ENCODE measurements at places on chromosomes 16 and 17.
A peak's percentile ranks its signal among the peaks of the same experiment; 100 is the strongest.

GRCh38 chr17:74467221-74467951 lies 952 bp downstream of the CD300A start:
- DNase-seq = no peak

- DNase-seq = no peak
Measured at GRCh38 chr17:7588553-7589203, 1.2 kb downstream of the SOX15 start.

- DNase-seq = no peak
Measured at GRCh38 chr16:64983963-64984362, 137.9 kb downstream of the CDH11 start.

DNA sequence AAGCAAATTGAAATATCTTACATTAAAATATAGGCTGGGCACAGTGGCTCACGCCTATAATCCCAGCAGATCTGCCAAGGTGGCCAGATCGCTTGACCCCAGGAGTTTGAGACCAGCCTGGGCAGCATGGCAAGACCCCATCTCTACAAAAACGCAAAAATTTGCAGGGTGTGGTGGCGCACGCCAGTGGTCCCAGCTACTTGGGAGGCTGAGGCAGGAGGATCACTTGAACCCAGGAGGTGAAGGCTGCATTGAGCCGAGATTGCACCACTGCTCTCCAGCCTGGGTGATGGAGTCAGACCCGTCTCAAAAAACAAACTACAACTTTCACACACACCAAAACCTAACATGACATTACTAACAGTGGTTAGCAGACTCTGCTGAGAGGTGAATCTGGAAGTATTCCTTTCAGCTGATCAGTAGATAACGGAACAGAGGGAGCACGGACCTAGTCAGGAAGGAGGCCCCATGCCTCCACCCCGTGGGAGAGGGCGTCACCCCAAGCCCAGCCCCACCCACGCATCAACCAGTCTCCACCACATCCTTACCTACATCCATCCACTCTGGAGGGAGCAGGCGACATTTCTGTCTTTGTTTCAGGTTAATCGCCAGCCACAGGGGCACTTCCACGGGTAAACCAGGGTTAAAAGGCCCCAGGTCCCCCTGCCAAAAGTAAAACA lies 1.7 kb downstream of the GINS2 start:
- DNase-seq = no peak

- no peak for DNase-seq
Measured at GRCh38 chr16:52399116-52399515, 147.8 kb downstream of the TOX3 start.

DNA sequence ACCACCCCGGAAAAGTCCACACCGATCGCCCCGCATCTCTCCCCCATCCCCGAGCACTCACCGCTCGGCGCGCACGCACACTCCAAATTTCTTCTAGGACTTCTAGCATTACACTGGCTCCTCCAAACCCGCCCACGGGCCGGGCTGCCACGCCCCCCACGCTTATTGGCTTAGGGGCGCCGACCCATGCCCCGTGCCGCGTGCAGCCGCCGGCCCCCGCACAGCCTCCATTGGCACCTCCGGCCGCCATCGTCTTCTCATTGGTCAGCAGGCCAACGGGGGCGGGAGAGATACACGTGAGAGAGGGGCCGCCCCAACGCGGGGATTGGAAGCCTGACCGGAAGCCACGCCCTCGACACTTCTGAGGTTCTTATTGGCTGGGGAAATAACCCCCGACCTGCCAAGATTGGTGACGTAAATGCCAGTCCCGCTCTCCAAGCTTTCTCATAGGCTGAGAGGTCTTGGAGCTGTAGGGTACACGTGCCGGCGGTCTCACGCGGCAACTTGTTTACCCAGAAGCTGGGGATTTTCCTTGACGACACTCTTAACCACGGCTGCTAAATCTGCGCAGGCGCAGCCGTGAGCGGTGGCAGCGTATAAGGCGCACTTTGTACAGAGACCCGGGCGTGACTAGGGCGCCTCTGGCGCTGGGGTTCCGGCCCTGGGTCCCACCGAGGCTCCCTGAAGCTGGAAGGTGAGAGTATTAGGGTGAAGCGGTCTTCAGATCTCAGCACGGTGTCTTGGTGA lies 4.2 kb upstream of the PER1 start:
- DNase-seq = peak; percentile 100

- DNase-seq = no peak
Measured at GRCh38 chr17:40541060-40541872, 24.0 kb downstream of the CCR7 start.

GRCh38 chr17:80719449-80719848 lies 174.8 kb downstream of the RPTOR start:
- DNase-seq = no peak

DNA sequence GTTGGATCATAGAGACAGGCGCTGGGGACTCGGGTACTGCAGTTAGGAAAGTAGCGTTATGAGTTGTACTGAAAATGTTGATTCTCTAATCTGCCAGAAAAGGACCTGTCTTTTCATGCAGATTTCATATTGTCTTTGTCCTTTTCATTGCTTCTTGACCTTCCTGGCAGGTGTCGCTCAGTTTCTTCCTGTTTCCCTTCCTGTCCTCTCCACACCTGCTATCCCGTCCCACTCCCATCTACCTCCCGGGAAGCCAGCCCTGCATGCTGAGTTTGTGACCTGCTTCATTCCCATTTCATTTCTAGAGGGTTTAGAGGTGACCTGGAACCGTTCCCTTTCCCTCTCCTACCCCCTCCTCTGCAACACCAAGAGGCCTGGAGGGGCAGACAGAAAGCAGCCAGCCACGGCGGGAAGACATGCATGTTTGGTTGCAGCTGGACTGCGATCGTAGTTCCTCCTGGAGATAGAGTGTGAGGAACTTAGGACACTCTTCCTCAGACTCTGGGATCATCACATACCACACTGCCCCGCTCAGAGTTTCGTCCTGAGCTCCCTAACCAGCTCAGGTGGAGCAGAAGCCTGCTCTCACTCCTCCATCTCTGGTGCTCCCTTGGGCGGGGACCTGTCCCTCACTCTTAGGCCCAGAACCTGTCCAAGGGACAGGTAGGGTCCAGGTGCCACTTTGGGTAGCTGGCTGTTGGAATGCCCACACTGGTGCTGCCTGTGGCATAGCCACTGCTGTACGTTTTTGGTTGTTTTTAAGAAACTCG lies 23.9 kb upstream of the ARHGAP23 start:
- DNase-seq = no peak

GRCh38 chr16:88131966-88132365 lies 180.7 kb downstream of the BANP start:
- no peak for DNase-seq

GRCh38 chr16:80968386-80969113 lies 38.1 kb downstream of the CMC2 start:
- DNase-seq = no peak

DNA sequence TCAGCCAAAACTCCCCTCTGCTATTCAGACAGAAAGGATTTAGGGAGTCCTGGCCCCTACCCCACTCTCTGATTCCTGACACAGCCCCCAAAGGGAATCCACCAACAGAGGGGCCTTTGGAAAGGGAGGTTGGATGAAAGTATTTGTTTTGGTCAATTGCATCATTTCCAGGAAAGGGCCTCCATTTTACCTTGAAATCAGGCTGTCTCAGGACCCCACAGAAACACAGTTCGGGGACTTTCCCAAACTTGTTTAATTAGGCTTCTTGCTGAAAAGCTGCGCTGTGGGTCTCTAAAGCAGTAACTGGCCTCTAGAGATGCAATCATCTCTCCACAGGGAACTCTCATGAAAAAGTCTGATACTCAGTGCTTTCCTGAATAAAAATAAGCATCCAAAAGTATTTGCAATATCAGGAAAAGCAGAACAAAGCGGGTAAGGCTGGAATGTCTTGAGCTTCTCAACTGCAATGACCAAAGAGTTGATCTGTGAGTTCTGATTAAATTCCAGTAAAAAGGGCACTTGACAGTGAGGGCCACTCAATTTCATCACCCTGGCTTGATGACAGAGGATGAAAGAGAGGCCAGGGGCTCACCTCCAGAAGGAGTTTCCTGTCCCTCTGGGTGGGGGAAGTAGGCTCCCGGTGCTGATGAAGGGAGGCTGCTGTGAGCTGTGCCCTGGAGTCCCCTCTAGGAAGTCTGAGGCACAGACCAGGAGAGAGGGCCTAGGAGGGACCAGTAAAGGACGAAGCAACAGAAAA lies 36.3 kb downstream of the LYRM9 start:
- DNase-seq = no peak

All from stimulated activated CD4-positive, alpha-beta T cell treated with anti-CD3 and anti-CD28 coated beads, Interleukin-12 subunit alpha, Interleukin-12 subunit beta, amount 100 ng/mL, for 24 hours (primary cell).